Glutamatergic neuron (in vitro differentiated cells): ENCODE measurements at places on chromosomes 5 and 9.
A peak's percentile ranks its signal among the peaks of the same experiment; 100 is the strongest.

GRCh38 chr5:160274483-160274931 lies 37.9 kb downstream of the CCNJL start:
- no peak overlapping the region for H3K4me3 ChIP-seq
- H3K27ac ChIP-seq: peak overlapping the region; percentile 62
- peaks cover 4% of the 10 kb centered on the region for H3K36me3 ChIP-seq
- H3K27me3 ChIP-seq: peaks cover 9% of the 10 kb centered on the region

GRCh38 chr9:35271637-35272036 lies 109.8 kb downstream of the UNC13B start:
- no peaks in the 10 kb centered on the region for H3K27me3 ChIP-seq
- no peaks in the 10 kb centered on the region for H3K4me1 ChIP-seq
- H3K36me3 ChIP-seq: peaks cover 4% of the 10 kb centered on the region
- DNase-seq: no peak

GRCh38 chr9:114395334-114395617 lies 7.5 kb upstream of the AKNA start:
- H3K27me3 ChIP-seq: peaks cover 1% of the 10 kb centered on the region
- H3K4me3 ChIP-seq: peak overlapping the region; percentile 77
- peak overlapping the region; percentile 69 for H3K27ac ChIP-seq
- peaks cover 22% of the 10 kb centered on the region for H3K4me1 ChIP-seq

DNA sequence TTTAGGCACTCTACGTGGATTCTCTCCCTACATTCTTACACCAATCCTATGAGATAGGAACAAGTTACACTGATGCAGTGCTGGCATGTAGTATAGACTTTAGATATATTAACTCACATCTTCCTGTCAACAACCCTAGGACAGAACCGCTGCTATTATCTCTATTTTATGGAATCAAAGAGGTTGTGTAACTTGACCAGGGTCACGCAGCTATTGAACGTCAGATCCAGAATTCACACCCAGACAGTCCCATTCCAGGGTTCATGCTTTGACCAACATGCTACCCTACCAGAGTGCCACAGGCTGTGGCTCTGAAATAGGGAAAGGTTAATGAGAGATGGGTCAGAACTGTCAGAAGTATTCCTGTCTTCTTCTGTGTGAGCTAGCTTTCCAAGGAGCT lies 9.6 kb downstream of the FGF1 start:
- no peak overlapping the region for H3K27ac ChIP-seq
- H3K36me3 ChIP-seq: no peaks in the 10 kb centered on the region
- no peaks in the 10 kb centered on the region for H3K27me3 ChIP-seq
- H3K4me3 ChIP-seq: no peak overlapping the region
- H3K4me1 ChIP-seq: no peaks in the 10 kb centered on the region
- DNase-seq: no peak

GRCh38 chr5:83900306-83900705 lies 179.7 kb upstream of the HAPLN1 start:
- H3K4me1 ChIP-seq: no peaks in the 10 kb centered on the region
- no peaks in the 10 kb centered on the region for H3K36me3 ChIP-seq
- H3K27me3 ChIP-seq: no peaks in the 10 kb centered on the region
- H3K4me3 ChIP-seq: no peak overlapping the region
- DNase-seq: no peak
- H3K27ac ChIP-seq: no peak overlapping the region
